ENCODE measurements at places on chromosomes 5 and 9. TPM values are rescaled to one million over a fixed set of nuclear protein-coding genes. Genes with fewer than 3 reads are reported as not detected.
A peak's percentile ranks its signal among the peaks of the same experiment; 100 is the strongest.

IL7R gene
- total RNA-seq = 5.4 TPM

SPATA31D4 gene
- total RNA-seq = not detected

UBQLN1 gene
- 80.4 TPM for total RNA-seq

ZNF346 gene
- 34.8 TPM for total RNA-seq

- no peak for DNase-seq
Measured at GRCh38 chr5:176810081-176810597, at the start of gene UNC5A. UNC5A (plus strand) TSS chr5:176810559; CDS start chr5:176810751, 192 bp downstream.

DNA sequence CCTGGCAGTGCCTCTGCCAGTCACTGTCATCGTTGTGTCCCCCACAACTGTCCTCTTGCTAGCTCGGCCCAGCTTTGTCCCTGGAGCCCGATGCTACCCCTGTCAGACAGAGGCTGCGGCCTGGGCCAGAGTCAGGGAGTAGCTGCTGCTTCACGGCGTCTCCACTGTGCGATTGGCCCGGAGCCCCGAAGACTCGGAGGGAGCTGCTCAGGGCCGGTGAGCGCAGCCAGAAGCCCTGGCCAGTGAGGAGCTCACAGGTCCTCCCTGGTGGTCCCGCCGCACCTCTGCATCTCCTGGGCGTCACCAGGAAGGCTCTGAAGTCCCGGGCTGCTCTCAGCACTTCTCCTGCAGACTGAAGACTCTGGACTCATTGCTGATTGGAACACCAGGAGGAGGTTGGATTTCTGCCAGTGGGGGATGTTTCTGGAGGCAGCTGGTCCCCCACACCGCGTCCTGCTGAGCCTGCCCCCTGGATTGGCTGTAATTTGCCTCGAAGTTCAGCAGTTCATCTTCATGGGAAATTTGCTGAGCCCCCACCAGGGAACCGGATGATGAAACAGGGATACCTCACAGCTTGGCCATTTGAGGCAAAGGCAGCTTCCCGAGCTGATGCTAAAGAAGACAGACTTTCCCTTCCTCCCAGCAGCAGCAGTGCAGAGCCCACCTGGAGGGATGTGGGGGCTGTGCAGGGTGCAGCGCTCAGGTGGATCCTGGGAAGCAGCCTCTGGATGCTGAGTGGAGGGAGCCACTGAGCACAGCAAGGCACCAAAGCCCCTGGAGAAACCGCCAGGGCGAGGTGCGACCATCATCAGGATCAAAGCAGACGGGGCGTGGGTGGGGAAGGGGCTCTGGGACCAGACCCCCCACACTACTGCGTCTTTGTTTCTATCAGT lies 45.6 kb downstream of the USP20 start:
- DNase-seq = no peak

- no peak for DNase-seq
Measured at GRCh38 chr5:151002250-151002649, 18.1 kb upstream of the GPX3 start.

- DNase-seq = no peak
Measured at GRCh38 chr5:142911775-142912174, 141.6 kb downstream of the ARHGAP26 start.

DNA sequence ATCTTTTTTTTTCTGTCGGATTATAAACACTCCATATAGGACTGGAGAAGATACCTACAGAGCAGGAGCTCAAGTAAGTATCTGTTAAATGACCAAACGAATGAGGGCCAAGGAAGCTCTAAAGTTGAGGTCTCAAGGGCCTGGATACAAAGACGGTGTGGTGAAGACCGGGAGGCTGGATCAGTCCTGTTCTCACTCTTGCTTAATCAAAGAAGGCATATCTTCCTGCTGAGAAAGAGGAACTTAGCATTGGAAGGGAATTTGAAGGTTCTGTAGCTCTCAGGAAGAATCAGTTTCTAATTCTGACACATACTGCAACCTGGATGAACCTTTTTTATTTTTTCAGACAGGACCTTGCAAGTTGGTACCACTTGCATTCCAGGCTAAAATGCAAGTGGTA lies 28.3 kb upstream of the PAX5 start:
- no peak for DNase-seq

DNA sequence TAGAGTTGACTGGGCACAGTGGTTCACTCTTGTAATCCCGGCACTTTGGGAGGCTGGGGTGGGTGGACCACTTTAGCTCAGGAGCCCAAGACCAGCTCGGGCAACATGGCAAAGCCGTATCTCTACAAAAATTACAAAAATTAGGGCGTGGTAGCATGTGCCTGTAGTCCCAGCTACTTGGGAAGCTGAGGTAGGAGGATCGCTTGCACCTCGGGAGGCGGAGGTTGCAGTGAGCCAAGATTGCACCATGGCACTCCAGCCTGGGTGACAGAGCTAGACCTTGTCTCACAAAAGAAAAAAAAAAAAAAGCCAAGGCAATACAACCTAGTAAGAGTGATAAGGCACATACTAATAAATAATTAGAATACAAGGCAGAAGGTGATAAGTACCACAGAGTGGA lies 15.8 kb downstream of the NLN start:
- no peak for DNase-seq

DNA sequence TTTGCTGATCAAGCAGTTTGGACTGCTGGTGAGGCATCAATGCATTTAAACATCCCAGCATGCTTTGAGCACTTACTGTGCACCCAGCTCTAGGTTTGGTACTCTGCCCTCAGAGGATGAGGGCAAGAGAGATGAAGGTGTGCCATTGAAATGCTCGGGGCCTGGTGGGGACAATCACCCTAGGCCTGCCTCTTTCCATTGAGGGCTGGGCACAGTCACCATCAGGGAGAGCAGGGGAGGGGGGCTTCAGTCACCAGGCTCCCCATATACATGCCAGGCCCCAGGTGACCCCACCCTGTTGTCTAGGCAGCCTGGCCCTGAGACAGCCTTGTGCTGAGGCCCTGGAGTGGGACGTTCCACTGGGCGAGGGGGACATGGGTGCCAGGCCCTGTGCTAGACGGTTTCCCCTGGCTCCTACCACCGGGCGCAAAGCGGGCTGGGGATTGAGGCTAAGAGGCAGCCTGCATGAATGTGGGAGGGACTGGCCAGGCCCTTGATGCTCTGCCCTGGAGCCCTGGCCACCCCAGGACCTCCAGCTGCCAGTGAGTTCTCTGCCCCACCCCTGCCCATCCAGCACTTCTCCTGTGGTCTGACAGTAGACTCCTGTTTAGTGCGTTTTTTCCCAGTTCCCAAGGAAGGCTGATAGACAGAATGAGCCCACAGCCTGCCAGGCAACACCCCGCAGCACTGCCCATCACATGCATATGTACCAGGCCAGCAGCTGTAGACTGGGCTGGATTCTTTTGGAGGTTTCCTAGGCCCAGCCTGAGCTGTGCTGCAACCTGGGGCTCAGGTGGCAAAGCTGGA lies 18.9 kb downstream of the TCF7 start:
- DNase-seq = peak; percentile 12

- DNase-seq = no peak
Measured at GRCh38 chr5:109645707-109646192, 44.0 kb upstream of the MAN2A1 start.

DNA sequence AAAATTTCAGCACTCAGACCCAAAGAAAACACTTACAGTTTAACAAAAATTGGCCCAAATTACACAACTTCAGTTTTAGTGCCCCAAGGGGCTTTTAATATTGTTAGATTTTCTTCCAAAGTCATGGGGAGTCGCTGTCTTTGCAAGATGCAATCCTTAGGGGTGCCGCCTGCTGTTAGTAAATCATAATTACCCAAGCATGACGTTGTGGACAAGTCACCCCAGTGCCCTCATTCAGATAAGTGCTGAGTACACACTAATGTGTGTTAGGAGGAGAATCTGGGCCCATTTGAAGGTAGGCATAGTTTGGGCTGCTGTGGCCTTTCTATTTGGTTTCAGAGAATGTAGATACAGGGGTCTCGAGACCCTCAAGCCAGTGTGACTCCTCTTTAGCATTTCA lies 138.1 kb downstream of the SV2C start:
- DNase-seq = no peak

DNA sequence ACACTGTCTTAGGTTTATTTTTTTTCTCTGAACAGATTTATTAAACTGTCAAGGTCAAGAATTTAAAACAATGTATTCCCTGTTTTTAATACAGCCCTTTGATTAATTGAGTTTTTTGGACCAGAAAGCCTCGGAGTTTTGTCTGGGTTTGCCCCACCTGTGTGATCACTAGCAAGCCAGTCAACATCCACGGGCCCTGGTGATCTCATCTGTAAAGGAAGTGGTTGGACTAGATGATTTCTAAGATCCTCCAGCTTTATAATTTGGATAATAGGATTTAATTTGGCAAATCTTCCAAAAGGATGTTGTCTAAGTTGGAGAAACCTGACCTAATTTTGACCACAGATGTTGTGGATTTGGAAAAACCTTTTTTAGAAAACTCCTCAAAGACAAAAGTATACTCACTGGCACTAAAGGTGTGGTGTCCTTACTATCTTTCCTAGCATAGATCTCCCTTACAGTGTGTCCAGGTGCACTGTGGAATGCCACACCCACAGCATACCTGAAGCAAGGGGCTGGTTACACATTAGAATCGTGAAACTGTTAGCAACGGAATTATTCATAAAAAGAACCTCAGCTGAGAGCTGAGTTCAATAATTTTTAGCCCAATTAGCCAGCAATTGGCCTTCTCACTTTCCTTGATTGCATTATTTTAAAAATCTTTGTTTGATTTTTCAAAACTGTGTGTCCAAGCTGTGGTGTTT lies 195.6 kb upstream of the ELL2 start:
- DNase-seq = no peak

DNA sequence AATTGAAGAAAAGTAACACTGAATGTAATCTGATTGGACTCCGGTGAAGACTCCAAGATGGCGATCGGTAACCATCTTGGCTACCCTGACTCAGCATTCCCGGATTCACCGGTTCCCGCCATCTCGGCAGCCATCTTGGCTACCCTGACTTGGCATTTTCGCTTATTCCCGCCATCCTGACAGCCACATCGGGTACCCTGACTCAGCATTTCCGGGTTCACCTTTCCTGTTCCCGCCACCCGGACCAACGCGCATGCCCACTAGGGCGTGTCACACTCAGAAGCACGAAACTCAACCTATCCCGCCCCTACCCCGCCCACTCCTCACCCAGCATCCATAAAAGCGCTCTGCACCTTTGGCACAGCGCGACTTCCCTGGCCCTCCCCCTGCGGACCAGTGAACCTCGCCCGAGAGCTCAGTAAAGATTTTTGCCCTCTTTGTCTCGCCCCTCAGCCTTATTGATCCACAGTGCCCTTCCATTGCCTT lies 17.2 kb downstream of the SPTLC1 start:
- DNase-seq = peak; percentile 77

DNA sequence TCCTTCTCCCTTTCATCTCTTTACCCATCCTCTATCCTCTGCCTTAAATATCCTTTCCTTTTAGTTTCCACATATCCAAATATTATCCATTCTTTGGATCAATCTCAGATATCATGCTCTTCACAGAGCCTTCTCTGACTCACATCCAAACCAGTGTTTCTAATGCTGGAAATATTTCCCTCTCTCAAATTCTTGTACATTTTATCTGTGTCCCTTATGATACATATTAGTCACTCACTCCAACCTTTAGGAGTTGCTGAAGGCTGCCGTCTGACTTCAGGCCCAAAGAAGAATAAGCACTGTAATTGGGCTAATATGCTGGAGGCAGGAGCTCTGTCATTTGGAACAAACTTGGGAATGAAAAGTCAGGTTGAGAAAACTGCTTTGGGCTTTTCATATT lies 156.4 kb upstream of the RUSC2 start:
- DNase-seq = no peak

- no peak for DNase-seq
Measured at GRCh38 chr9:136178061-136178772, 26.7 kb downstream of the LHX3 start.

DNA sequence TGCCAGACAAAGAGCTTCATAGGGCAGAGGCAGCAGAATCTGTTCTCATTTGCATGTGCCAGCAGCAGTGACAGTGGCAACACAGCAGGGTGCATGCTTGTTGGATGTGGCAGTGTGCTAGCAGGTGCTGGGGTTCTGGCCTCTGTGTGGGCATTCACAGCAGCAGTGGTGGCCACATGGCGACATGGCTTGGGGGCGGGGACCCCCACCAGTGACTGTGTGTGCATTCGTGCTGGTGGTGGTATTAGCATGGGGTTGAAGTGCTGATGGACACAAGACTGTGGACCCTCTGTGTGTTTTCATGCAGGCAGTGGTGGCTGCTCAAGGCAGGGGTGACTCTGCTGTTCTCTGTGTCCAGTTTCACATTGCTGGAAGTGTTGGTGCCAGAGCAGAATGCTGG lies 183.2 kb upstream of the PDE4D start:
- DNase-seq = no peak

DNA sequence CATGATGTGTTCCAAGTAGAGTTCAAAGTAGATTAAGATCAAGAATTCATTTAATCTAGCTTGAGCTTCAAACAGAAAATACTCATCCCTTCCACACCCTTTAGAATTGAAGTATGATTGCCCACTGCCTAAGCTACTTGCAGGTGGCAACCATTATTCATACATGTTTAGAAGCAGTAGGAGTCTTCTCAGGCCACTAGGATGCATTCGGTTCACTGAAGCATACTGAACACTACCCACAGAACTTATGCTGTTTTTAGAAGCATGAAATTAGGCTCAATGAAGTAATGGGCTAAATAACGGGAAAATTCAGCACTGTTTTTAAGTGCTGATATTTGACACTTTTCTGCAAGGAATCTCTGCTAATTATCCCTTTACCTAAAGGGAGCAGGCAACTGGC lies 263.4 kb downstream of the DEPDC1B start:
- DNase-seq = no peak

- no peak for DNase-seq
Measured at GRCh38 chr5:174188295-174188694, 142.8 kb downstream of the NSG2 start.

DNA sequence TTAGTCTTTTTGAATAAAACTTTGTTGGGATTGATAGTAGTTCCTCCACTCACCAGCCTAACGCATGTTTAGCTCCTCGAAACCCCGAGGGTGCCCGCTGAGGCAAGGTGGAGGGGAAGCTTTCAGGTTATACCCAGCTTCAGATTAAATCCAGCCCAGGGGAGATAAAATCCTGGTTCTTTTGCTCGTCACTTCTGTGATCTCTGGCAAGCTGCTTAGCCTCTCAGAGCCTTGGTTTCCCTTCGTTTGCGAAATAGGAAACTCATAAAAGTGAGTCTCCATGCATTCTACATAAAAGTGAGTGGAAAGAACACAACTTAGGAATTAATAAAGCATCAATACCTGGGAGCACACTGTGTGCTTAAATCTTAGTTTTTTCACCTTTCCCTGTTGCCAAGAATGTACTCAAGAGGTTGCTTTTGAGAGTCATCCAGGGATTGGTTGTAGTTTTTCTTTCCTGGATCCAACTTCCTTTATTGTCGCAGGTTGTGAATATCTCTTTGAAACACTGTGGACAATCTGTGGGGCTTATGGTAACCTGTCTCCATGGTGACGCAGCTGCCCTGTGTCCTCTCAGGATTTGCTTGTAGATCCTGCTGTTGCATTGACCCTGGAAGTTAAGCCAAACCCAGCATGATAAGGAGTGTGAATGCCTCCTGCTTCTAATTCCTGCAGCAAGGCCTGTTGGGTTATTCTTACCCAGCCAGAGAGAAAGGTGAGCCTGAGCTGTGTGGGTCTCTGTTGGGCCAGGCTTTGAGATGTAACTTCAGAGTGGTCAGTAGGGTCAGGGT lies 2.0 kb downstream of the GALNT12 start:
- DNase-seq = no peak

Data from uterus (tissue), 4 donors.